Stimulated activated CD8-positive, alpha-beta memory T cell treated with anti-CD3 and anti-CD28 coated beads, Interleukin-4, amount 100 ng/mL, for 48 hours (primary cell): ENCODE measurements at places on chromosomes 11 and 22.

DNA sequence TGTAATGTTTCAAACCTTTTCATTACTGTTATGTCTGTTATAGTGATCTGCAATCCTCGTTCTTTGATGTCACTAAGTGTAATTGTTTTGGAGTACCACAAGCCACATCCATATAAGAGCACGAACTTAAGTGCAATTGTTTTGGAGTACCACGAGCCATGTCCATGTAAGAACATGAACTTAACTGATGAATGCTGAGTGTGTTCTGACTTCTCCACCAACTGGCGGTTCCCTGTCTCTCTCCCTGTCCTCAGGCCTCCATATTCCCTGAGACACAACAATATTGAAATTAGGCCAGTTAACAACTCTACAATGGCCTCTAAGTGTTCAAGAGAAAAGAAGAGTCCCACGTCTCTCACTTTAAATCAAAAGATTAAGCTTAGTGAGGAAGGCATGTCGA lies 23.5 kb downstream of the TESMIN start:
- DNase-seq = no peak

DNA sequence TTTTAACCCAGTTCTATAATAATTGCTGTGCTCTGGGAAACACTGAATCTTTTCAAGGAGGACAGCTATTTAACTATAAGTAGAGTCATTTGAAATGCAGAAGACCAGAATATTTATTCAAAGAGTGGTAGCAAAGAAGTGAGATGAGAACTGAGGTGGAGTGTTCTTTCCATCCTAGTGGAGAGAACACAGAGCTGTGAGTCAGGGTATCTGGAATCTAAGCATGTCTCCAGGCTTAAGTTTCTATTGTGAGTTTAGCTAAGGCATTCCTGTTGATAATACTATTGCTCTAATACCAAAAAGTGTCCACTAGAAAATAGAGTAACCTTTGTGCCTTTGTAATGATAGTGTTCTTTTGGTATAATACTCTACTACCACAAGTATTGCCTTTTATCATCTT lies 32.4 kb downstream of the JAM3 start:
- DNase-seq = no peak

- DNase-seq = peak; percentile 70
Observed at GRCh38 chr22:41915035-41915785, at the start of gene SHISA8. Gene SHISA8, minus strand, starts transcription at chr22:41915074. Its CDS starts 407 bp downstream, at chr22:41914667.

GRCh38 chr22:21807544-21808529 lies 59.6 kb downstream of the MAPK1 start:
- no peak for DNase-seq

GRCh38 chr11:106399624-106400023 lies 322.2 kb downstream of the AASDHPPT start:
- no peak for DNase-seq

- DNase-seq = no peak
Observed at GRCh38 chr22:18116634-18117033, 6.0 kb downstream of the TUBA8 start.

DNA sequence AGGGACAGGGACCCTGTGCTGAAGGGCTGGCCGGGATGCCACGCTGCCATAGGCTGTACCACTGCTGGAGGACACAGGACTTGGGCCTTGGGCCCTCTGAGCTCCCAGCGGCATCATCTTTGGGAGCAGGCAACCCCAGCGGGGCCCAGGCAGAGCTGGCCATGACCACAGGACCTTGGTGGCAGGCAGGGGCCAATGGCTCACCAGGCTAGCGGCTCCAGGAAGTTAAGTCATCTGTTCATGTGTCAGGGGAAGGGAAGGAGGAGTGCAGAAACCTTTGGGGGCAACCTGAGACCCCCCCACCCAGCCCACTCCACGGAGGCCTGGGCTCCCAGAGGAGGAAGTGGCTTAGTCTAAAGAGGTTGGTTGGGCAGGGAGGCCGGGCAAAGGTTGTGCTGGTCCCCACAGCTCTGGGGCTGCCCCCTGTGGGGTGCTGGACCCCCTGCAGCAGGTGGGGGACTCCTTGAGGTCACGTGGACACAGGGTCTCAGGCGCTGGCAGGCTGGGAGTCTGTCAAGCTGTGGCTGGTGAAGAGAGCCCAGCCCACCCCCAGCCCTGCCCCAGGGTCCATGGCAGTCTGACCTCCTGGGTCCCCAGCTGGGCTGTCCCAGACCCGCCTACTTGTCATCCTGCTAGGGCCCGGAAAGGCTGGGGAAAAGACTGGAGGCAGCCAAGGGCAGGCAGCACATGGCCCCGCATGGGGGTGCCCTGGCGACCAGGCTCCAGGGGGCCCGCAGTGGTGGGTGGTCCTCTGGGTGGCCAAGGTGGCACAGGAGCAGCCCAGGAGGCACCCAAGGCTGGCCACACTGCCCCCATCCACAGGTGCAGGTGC lies 184.3 kb downstream of the IGLL1 start:
- no peak for DNase-seq
